ENCODE measurements at places on chromosomes 11 and 22.

DNA sequence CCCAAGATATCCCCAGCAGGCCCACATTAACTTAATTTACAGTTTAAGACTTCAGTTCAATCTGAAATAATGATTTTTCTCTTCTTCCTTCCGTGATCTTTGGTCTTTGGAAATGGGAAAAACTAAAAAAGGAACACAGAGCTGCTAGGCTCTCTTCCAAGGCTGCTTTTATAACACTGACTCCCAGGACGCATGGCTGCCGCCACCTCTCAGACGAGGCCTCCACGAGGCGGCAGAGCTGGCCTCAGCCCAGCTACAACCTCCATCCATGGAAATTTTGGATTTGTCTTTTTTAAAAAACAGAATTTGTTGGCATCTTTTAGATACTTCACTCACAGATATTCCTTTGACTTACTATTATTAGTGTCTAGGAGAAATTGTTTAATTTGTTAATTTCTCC lies 385.5 kb upstream of the SYN3 start:
- DNase-seq: no peak

DNA sequence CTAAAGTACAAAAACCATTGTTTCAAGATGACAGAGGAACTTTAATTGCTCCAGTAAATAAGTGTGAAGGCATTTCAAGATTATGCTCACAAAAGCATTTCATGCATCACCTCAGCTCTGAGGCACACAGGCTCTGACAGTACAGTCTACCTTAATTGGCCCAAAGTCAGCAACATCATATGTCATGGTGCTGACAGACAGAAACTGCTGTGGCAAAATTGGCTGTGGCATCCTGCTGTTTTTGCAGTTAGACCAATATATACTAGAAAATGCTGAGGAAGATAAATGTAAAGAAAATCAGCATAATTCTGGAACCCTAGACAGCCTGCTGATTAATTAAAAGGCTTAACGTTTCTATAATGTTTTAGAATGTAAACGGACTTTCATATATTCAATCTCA lies 34.9 kb upstream of the PPP2R1B start:
- no peak for DNase-seq

GRCh38 chr11:72026090-72026489 lies 27.4 kb downstream of the IL18BP start:
- DNase-seq: no peak

DNA sequence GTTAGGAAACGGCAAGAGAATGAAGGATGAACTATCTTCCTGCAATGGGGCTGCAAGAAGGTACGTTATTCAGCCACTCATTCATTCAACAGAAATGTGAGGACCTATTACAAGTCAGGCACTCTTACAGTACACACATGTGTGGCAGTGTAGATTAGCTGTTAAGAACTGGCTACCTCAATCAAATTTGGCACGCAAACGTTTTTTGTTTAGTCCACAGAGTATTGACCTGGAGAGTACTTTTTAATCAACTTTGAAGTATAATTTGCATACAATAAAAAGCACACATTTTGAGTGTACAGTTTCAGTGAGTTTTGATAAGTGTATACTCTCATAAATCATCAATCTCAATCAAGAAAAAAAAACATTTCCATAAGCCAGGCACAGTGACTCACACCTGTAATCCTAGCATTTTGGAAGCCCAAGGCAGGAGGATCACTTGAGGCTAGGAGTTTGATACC lies 24.2 kb downstream of the MRTFA start:
- DNase-seq: no peak

GRCh38 chr11:127002669-127003259 lies 2.2 kb upstream of the KIRREL3 start:
- no peak for DNase-seq

DNA sequence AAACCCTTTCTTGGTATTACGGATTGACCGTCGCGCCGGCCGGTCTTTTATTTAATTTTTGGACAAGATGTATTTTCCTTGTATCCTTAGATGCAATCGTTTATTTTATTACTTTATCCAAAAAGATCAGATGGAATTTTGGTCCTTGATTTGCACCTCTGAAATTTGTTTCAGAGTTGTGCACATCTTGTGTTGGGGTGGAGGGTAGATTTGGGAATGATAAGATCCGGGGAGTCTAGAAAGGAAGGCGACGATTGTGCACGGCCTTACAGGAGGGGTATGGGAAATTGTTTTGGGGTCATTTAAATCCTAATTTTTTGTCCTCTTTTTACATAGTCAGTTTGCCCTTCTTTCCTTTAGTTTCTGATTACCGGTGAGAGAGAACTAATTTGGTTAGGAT lies 1.4 kb downstream of the KDM2A start:
- DNase-seq: no peak

DNA sequence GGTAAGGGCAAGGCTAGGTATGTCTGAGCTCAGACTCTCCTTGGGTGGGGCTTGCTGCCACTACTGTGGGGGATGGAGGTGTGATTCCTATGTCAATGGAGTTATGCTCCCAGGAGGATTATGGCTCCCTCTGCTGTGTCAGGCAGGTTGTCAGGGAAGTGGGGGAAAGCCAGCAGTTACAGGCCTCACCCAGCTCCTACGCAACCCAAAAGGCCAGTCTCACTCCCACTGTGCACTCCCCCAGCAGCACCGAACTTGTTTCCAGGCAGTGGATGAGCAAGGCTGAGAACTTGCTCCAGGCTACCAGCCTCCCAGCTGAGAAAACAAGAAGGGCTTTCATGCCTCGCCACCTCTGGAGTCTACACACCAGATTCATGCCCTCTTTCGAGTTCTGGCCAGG lies 18.2 kb downstream of the C11orf91 start:
- DNase-seq: no peak

DNA sequence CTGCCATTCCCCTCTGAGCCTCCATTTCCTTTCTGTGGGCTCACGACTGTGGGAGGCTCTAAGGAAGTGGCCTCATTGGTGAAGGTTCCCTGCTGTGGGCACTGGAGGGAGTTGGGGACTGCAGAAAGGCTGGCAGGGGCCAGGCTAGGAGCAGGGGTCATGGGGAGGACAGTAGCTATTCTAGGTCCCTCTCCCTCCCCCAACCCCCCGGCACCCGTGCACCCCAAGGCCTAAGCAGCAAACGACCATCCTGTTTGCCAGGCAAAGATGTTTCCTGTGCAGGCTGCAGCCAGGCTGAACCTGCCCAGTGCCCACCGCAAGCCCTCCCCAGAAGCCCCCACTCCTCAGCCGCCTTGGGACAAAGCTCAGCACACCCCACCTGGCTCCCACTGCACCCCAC lies 189.4 kb downstream of the MN1 start:
- no peak for DNase-seq

DNA sequence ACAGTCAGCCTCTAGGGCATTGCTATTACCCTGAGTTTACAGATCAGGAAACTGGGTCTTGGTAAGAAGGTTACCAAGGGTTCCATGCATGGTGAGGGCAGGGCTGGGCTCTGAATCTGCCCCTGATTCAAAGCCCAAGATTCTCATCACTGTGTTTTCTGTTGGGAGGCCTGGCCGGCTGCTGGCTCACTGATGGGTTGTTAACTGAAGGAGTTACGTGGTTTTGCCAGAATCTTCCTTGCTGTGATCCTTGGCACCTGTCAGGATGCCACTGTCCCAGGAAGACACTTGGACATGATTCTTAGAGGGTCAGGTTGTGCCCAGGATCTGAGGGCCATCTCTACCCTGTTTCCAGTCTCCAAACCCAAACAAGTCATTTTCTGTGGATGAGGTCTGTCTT lies 61.5 kb downstream of the ADAMTS15 start:
- no peak for DNase-seq

DNA sequence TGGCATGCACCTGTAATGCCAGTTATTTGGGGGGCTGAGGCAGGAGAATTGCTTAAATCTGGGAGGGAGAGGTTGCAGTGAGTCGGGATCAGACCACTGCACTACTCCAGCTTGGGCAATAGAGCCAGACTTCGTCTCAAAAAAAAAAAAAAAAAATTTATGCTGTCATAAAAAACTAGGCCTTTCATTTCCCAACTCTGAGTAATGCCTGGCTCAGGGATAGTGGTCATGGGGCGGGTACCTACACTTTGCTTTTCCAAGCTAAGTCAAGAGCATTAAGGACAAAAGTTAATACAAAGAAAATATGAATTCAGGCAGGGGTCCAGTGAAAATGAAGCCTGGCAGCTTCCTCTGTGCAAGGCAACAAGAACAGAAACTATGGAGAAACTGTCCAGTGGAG lies 16.3 kb downstream of the CPSF7 start:
- DNase-seq: peak; percentile 76

DNA sequence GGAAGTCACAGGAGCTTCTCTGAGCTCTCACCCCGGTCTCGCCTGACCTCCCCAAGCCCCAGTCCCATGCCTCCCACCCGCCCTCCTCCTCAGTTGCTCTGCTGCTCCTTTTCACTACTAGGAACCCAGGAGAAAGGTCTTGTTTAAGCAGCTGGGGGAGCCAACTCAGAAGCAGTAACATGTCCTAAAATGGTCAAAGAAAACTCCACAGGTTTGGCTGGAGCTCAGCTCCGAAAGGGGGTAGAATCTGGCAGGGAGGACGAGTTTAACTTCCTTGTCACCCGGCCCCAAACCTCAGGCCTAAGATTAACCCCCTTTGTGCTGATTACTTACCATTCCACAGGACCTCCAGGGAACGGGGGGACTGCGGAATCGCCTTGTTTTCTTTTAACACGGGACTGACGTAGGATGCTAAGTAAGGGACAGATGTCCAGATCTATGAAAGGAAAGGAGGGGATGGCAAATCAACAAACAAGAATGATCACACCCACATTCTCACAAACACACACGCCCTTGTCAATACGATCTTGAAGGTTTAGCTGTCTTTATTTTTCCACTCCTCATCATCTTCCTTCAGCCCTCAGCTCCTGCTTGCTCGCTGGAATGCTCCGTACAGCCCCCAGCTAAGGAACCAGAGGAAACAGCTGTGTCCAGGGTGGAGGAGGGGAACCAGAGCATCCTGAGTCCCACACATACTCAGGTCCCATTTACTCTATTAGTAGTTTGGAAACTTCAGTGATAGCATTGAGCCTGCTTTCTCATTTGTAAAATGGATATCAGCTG lies 13.5 kb downstream of the PCSK7 start:
- no peak for DNase-seq

DNA sequence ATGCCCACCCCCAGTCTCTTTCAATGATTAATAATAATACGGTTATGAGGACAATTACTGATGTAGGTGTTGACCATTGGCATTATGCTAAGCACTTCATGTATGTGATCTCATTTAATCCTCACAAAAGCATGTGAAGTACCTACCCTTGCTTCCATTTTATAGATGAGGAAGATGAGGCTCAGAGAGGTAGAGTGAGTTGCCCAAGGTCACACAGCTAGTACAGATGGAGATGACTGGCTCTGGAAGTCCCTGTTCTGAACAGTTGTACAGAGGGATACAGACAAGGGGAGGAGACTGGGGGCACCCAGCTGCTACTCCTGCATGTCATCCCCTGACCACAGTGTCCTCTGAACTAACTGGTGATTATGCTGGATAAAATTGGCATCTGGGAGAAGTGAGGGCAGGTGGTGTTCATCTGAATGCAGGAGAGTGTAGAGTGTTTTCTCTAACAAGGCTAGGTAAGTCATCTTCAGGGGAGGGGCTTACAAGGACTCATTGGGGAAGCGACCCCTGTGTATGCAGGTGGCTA lies 43.2 kb downstream of the KIAA1671 start:
- no peak for DNase-seq

Measured in AG20443 (cell line).